ENCODE measurements at places on chromosomes 2 and 18.

- no peak for DNase-seq
Observed at GRCh38 chr2:215979620-215980019, 33.7 kb downstream of the MREG start.

DNA sequence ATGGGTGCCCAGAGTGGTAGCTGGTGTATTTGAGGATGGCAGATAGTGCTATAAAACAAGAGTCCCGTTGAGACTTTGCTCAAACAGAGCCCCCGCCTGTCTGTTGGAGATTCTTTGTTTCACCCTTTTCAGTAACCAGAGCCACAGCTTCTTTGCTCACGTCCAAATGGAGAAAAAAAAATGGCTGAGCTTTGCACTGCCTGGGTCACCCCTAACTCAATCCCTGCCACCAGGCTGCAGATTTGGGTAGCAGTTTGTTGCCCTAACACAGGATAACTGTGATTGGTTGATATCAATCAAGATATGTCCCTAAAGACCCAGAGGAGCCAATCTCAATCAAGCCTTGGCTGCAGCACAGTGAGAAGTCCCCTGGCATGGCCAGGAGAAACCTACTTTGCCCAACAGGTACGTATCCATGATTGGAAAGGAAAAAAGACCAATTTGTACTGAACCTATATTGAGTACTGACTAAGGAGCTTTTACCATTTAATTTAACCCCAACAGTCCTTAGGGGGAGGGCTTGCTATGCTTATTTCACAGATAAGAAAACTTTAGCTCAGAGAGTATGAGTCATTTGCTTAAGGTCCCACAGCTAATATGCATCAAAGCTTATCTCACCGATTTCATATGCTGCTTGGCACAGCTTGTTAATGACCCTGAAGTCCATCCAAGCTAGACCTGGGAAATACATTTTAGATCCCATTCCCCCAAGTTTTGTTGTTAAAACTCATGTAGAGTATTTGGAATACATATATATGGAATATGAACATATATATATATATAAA lies 72.0 kb upstream of the SH3BP4 start:
- DNase-seq = no peak

DNA sequence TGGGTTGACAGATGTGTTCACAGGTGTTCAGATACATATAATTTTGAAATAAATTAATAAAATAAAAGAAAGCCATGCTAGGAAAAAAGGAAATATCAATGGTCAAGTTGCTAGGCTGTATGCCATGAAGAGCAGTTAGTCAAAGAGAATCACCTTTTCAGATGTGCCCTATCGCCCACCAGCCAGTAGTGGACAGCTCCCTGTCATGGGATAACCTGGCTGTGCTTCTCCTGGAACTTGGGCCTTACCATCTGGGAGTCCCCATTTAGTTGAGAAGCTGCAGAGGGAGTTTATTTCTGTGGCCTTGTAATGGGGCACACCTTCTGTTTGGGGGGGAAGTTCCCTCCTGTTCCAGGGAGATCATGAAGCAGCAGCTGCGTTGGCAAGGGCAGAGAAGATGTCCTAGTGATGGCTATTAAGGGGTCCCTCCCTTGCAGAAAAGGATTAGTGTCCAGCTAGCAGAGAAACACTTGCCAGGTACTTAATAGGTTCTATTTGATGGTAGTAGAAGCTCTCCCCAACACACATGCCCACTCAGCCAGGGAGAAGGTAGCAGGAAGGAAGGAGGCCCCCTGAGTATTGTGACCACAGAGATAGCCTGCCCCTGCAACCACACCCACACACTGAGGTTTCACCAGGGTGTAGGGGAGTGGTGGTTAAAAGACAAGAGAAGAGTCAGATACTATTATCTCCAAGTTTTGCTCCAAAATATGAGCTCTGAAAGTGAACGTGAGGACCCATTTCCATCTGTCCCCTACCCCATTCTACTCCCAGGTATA lies 117.7 kb downstream of the B3GNT2 start:
- DNase-seq = no peak

DNA sequence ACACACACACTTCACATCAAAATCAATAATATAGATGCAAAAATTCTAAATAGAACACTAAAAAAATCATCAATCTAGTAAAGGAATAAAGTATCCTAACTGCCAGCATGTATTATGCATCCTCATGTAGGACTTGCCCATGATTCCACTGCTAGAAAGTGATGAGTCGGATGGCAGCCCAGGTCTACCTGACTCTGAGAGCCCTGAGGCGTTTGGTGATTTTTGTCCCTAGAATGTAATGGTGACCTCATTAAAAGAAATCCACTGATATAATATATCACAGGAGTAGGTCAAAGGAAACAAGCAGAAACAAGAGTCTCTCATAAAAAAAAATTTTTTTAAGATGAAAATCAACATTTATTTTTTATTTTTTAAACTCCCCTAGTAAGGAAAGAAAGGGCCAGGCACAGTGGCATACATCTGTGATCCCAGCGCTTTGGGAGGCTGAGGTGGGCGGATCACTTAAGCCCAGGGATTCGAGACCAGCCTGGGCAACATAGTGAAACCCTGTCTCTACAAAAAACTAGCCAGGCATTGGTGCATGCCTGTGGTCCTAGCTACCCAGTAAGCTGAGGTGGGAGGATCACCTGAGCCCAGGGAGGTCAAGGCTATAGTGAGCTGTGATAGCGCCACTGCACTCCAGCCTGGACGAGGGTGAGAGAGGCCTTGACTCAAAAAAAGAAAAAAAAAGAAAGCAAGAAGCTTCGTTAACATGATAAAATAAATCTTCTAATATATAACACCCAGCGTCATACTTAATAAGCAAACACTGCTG lies 24.4 kb upstream of the ACTG2 start:
- no peak for DNase-seq

- DNase-seq = no peak
Observed at GRCh38 chr2:144512891-144513351, 7.0 kb downstream of the ZEB2 start.

GRCh38 chr18:71849407-71849806 lies 694.7 kb downstream of the CBLN2 start:
- no peak for DNase-seq

DNA sequence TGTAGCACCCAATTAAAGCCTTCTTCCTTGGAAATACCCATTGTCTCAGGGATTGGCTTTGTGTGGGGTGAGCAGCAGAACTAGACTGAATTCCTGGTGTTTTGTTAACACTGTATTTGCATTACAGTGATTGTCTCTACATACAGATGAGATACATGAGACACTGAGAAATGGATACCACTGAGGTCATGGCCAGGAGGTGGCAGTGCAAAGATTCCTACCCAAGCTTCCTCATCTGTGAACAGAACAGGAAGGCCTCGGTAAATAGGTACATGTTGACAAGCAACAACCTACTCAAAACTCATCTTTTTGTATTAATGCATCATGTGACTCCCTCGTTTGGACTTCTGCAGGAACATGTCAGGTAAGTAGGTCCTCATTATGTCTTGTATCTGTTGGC lies 445.8 kb upstream of the RGPD4 start:
- DNase-seq = no peak

GRCh38 chr2:224563537-224563936 lies 21.6 kb downstream of the CUL3 start:
- DNase-seq = no peak

- DNase-seq = no peak
Observed at GRCh38 chr2:196291873-196292800, 120.8 kb upstream of the STK17B start.
